NCI-H2081 treated with DMSO at 0.1 percent for 48 hours (cell line): ENCODE measurements at places on chromosomes 6 and 20.

GRCh38 chr6:108254433-108255410 lies 6.1 kb downstream of the SNX3 start:
- no peak for DNase-seq

DNA sequence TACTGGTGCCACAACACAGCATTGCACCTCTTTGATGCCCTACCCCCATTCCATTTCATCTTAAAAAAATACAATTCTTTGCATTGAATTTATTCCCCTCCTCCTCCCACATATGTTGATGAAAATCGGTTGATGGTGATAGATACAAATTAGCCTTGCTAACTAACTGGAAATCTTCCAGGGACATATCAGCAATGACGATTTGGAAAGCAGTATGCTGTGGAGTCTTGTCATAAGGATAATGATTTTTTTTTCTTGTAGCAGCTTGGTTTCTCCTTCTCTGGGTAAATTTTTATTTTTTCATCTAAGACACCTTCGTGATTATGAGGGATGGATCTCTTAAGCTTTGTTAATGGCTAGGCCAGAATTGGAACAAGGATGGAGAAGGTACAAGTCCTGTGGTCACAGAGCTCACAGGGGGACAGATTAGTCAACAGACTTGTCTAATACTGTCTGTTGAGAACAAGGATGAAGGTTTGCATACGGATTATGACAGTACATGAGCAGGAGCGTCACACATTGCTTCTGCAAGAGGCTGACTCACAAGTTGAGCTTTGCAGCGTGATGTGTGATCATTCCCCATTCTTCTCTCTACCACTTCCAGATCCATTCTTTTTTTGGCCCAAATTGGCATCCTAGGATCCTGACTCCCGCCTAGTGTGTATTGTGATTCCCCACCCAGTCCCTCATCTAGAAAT lies 233.1 kb upstream of the FERMT1 start:
- no peak for DNase-seq

- DNase-seq: no peak
These were observed 113.0 kb upstream of the EYA4 start for GRCh38 chr6:133128191-133128590.

GRCh38 chr6:155472886-155473285 lies 17.2 kb upstream of the NOX3 start:
- no peak for DNase-seq

- DNase-seq: no peak
These were observed 8.0 kb downstream of the MMUT start for GRCh38 chr6:49454787-49455709.

- DNase-seq: no peak
These were observed 746 bp downstream of the BACH2 start for GRCh38 chr6:90295854-90296340.

- DNase-seq: no peak
These were observed 39.7 kb upstream of the EMILIN3 start for GRCh38 chr20:41406353-41406752.

DNA sequence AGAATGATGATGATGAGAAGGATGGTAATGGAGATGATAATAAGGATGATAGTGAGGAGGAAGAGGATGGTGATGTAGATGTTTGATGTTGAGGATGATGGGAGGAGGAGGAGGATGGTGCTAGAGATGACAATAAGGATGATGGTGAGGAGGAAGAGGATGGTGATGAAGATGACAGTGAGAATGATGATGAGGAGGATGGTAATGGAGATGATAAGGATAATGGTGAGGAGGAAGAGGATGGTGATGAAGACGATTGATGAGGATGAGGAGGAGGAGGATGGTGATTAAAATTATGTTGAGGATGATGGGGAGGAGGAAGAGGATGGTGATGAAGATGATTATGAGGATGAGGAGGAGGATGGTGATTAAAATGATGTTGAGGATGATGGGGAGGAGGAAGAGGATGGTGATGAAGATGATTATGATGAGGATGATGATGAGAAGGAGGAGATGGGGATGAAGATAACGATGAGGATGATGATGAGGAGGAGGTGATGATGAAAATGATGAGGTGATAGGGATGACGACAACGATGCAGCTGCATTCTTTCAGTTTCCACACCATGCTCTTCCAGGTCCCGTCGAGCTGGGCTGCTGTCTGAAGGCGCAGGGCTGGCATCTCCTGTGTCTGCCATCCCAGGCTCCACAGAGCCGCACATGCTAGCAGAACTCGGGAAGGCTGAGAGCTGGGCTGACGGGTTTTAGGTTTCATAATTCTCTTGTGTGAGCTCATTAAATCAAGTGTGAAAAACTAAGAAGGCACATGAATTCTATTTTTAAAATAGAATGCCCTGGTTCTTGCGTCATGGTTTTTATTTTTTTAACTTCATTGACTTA lies 274.9 kb downstream of the SMOC2 start:
- no peak for DNase-seq

DNA sequence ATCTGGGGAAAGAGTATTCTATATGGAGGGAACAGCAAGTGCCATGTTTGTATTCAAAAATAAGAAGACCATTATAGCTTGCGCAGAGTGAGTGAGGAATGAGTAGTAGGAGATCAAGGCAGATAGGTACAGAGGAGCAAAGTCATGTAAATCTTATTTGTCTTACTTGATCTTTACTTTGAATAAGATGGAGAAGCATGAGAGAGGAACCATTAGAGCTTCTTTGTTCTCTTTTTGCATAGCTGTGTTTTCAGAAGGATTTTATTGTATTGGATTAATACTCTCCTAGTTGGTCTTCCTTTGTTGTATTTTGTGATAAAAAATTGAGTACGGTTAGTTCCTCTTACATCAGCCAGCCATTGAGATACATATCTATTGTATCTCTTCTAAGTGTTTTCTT lies 88.4 kb downstream of the SCAF8 start:
- DNase-seq: no peak

DNA sequence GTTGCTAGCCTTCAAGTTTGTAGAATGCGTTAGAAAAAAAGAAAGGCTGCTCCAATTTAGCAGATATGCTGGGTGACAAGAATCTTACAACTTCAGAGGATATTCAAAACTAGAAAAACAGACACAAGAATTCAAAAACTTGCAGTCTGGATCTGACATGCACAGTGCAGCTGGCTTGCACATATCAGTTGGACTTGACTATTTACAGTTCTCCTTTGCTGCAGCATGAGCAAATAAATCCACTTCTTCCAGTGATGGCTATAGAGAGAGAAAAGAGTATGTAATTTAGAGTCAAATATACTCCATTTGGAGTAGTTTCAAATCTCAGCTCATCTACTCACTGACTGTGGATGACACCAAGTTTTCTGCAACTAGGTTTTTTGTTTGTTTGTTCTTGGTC lies 247.0 kb downstream of the RIMS1 start:
- no peak for DNase-seq

DNA sequence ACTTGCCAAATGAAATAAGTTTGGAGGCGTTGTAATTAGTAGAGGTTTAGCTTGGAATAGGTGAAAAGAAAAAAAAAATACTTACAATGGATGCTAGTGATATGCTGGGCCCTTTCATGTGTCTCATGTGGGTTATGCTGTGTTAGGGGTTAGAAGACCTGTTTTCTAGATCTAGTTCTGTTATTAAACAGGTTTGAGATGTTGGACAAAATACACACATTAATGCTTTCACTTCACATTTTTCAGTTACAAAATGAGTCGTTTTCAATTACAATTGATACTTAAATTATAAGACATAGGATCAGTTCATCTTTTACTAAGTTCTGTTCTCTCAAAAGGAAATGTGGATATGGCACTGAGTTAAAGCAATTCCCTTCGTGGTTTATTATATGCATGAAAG lies 509.8 kb downstream of the EPM2A start:
- no peak for DNase-seq
